DMS53 (cell line): ENCODE measurements at places on chromosomes 3 and 15.

DNA sequence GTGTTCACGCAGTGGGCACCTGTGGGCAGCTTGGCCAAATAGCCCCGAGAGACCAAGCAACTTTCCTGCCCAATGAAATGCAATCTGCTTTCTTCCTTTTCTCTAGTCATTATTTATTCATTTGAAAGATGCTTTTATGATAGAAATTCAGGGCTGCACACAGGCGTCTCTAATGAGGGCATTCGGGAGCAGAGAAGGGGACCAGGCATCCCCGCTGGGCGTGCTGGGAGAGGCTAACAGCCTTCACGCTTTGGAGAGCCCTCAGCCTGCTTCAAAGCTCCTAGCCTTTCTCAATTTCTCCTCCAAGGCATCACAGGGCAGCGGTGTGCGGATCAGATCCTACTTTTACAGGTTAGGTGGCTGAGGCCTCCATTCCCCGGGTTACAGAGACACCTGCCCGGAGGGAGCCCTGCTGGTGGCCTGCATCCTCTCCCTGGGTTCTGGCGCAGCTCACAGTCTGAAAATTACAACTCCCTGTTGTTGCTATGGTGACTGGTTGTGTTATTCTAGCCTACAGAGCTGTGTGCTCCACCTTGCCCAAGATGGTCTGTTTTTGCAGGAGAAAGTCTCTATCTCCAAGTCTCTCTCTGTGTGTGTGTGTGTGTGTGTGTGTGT, 21.8 kb upstream of the KLF13 start:
- DNase-seq: peak; percentile 42

DNA sequence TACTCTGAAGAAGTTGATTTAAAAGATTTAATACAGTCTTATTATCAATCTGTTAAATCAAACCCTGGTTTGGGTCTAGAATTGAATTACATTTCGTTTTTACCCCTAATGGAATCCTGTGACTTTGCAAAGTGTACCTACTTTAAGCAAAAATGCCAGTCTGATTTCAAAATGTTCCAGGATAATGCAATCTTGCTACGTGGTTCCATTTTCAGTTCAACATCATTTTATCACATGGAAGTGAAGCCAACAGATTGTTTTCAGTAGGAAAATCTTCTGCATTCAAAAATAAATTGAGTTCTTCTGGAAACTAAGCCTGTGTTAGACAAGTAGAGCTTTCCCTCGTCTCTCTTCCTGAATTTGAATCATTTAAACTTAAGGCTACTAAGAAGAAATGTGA, 356.4 kb downstream of the CHST2 start:
- DNase-seq: no peak

- DNase-seq: peak; percentile 60
Measured at GRCh38 chr3:63193647-63194046, 84.5 kb upstream of the SYNPR start.

DNA sequence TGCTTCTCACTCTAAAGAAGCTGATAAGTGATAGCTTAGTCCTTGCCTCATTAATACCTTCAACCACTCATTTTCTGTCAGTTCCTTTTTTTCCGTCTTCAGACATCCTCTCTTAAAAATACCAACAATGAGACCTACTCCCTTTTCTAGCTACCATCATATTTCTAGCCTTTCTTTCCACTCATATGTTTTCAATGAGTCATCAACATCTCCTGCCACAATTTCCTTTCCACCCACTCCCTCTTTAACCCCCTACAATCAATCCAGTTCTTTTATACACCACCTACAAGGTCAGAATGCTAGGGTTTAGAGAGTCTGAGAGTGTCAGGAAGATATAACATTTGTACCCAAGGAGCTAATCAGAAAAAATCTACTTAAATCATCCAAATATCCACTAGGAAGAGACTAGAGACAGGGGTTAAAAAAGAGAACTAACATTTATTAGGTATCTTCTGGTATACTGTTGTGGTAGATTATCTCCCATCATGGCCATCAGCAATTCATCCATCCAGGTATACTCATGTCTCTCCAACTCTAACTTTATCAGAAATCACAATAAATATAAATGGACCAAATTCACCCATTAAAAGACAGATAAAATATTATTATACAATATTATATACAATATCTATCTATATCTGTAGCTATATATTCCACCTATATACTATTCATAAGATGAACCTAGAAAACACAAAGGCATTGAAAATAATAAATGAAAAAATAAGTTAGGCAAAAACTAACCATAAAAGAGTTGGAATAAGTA, 42.5 kb downstream of the MYLK start:
- no peak for DNase-seq

GRCh38 chr15:88791637-88792036, 11.6 kb upstream of the ACAN start:
- no peak for DNase-seq

- no peak for DNase-seq
Measured at GRCh38 chr15:79071901-79072300, 18.7 kb downstream of the RASGRF1 start.

DNA sequence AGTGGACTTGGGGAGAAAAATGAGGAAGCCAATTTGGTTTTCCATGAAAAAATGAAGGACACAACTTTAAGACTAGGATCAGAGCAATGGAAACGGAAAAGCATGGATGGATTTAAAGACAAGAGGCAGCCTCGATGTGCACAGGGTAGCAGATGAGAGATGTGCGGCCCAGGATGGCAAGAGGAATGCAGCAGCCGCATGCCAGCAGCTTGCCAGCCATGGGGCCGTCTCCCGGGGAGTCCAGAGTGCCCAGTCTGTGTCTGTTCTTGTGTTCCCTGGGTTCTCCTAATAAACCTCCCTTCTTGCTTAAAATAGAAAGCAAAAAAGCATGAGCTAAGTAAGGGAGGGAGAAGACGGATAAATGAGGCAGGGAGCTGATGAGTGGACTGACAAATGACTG, 68.0 kb upstream of the IQSEC1 start:
- no peak for DNase-seq

DNA sequence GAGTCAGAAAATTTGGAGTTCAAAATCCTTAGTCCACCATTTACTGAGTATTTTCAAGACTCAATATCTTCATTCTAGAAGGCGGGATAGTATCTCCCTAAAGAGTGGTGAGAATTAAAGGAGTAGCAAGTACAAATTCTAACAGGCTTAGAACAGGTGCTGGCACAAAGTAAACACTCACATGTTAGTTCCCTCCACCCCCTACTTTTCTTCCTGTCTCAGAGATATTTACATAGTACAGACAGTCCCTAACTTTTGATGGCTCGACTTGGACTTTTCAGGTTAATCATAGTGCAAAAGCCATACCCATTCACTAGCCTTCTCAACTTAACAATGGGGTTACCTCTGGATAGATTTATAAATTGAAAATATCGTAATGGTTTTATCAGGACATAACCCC, 476.2 kb upstream of the RASGRP1 start:
- peak; percentile 44 for DNase-seq

DNA sequence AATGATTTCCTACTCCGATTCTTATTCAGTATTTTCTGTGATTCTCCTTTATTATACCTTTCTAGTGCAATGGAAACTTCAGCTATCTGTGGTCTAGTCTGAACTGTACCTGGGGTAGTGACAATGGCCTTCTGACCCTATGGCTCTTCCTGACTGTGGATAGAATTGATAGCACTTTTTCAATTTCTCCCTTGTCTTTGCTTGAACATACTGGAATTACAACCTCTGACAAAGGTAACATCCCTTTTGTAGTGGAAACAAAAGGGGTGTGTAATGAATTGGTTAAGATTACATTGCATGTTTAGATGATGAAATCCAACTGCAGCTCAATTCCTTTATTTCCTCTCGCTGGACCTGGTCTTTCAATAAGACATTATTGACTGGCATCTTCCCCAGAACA, 21.0 kb upstream of the SOX2 start:
- DNase-seq: no peak

DNA sequence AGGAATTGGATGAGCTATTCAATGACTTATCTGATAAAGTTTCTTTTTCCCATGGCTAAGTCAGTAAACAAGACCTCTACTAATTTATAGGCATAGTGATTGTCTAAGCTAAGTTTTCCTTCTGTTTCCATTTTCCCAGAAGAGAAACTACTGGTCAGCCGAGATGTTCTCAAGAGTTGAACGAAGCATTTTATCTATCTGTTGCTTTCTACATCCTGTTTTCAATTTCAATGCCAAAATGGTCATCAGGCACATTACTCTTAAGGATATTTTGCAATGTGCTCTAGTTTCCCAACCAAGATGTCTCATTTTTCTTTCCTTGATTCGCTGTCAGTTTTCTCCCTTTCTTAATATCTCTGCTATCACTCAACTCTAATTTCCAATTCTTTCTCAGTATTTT, 228.7 kb downstream of the MBNL1 start:
- no peak for DNase-seq

DNA sequence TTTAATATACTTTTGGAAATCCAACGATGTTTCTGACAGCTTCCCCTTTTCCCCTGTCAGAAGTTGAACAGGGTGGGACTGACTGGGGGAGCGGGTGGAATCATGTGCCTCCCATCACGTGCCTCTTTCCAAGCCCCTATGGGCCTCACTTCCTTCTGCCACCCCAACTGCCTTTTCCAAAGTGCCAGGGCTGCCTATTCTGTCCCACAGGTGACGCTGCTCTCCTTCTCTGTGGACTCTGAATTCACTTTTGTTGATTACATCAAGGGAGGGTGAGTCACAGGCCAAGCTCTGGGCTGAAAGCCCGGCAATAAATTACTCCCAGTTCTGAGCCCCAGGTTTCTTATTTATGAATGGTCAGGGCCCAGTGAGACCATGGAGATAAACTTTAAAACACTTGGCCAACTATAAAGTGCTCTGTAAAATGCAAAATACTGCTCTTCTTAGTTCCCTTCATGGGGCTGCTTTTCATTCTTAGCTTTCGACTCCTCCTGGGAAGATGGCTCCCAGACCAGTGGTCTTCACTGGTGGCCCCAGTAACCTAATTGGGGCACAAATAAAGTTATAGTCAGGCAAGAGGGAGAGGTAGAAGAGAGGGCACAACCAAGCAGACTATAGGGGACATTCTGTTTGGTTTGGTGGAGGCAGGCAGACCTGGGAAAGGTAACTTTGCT, 12.3 kb downstream of the CPNE9 start:
- DNase-seq: peak; percentile 51

DNA sequence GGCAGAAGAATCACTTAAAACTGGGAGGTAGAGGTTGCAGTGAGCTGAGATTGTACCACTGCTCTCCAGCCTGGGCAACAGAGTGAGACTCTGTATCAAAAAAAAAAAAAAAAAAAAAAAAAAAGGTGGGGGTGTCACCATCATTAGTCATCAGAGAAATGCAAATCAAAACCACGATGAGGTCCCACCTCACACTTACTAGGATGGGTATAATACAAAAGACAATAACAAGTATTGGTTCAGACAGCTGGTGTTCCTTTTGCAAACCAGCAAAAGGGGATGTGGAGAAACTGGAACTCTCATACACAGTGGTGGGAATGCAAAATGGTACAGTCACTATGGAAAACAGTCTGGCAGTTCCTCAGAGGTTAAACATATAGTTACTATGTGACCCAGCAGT, 78.7 kb upstream of the TSC22D2 start:
- DNase-seq: no peak

- no peak for DNase-seq
Measured at GRCh38 chr3:17742880-17743657, 638 bp upstream of the TBC1D5 start.

GRCh38 chr15:99592145-99592791, 26.5 kb downstream of the MEF2A start:
- DNase-seq: no peak

DNA sequence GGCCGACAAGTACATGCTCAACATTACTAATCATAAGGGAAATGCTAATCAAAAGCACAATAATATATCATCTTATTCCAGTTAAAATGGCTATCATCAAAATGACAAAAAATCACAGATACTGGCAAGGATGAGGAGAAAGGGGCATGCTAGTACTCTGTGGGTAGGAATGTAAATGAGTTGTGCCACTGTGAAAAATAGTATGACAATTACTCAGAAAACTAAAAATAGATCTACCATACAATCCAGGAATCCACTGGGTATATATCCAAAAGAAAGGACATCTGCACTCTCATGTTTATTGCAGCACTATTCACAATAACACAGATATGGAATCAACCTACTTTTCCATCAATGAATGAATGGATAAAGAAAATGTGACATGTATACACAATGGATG, 1256.5 kb downstream of the SI start:
- no peak for DNase-seq

DNA sequence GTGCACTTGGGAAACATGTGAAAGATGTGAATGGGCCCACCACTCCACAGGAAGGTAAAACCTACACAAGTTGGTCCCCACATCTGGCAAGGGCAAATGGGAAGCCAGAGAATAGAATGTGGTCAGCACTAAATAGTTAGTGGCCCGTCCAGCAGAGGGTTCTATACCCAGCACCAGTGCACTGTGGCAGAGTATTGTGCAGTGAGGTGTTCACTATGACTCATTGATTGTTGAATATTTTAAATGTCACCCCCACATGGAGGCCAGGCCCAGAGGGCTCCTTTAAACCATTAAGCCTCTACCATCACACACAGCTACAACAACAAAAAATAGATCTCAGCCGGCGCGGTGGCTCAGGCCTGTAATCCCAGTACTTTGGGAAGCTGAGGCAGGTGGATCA, 11.7 kb downstream of the FRMD5 start:
- no peak for DNase-seq

DNA sequence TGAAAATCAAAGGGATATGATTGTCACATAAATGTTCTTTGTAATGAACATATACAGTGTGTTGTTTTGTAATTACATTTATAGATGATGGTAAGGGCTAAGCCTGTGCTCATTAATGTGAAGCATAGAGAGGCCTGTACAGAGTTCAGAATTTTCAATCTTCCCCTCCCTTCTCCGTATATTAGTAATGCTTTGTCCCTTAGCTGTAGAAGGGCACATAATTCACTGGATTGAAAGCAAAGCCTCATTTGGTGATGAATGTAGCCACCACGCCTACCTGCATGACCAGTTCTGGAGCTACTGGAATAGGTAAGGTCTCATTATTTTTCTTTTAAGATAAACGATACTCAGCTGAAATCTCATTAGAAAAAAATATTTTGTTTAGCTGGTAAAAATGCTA, 130.2 kb downstream of the CDIN1 start:
- no peak for DNase-seq

DNA sequence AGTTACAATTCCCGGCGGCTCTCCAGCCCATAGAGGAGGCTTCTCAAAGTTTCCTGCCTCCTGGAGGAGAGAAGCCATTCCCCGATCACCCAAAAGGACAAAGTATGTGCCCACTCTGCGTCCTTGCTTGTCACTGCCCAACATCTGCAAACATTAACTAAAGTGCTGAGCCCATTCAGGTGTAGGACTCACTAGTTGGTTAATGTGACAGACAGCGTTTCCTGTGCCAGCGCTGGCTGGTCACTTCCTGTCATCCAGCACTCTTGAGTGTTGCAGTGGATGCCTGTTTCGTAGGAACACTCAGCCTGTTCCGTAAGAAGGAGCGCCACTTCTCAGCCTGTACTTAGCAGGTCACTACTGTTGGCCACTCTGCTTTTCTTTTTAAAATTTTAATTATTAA, 100.3 kb downstream of the APBA2 start:
- DNase-seq: no peak

GRCh38 chr3:186476044-186476468, 68.1 kb downstream of the CRYGS start:
- no peak for DNase-seq
